Adipose tissue (tissue), 3 donors: ENCODE measurements at places on chromosomes 11 and 22. TPM values are rescaled to one million over a fixed set of nuclear protein-coding genes. Genes with fewer than 3 reads are reported as not detected.

The MS4A3 gene
- polyA plus RNA-seq: 0.07 TPM

The MFNG gene
- polyA plus RNA-seq: 5.1 TPM

The TREH gene
- polyA plus RNA-seq: 5.7 TPM

The TIMM8B gene
- polyA plus RNA-seq: 118 TPM

The SYT13 gene
- 2.5 TPM for polyA plus RNA-seq

The SMC1B gene
- 0.02 TPM for polyA plus RNA-seq

The RDX gene
- polyA plus RNA-seq: 17.7 TPM

The SLC7A4 gene
- 0.49 TPM for polyA plus RNA-seq

The MMP8 gene
- polyA plus RNA-seq: 0.31 TPM

The BACE1 gene
- 28.7 TPM for polyA plus RNA-seq

The ENTHD1 gene
- polyA plus RNA-seq: not detected

The KREMEN1 gene
- polyA plus RNA-seq: 9.4 TPM

The IFITM5 gene
- not detected for polyA plus RNA-seq

The RIMBP3C gene
- 0.01 TPM for polyA plus RNA-seq

The SYT7 gene
- polyA plus RNA-seq: 2.4 TPM

The HPX gene
- not detected for polyA plus RNA-seq

The ARHGAP8 gene
- 5.2 TPM for polyA plus RNA-seq

The CARD18 gene
- polyA plus RNA-seq: not detected

The OR4D9 gene
- not detected for polyA plus RNA-seq

The EED gene
- 9.5 TPM for polyA plus RNA-seq

The LDLRAD3 gene
- polyA plus RNA-seq: 7.0 TPM

The DENND6B gene
- 2.0 TPM for polyA plus RNA-seq

The OR4D5 gene
- polyA plus RNA-seq: not detected

The OR51B4 gene
- not detected for polyA plus RNA-seq

The KRTAP5-9 gene
- polyA plus RNA-seq: not detected

The NRXN2 gene
- 2.7 TPM for polyA plus RNA-seq

The OR10A2 gene
- not detected for polyA plus RNA-seq

The MUC2 gene
- not detected for polyA plus RNA-seq

The EP300 gene
- polyA plus RNA-seq: 16.0 TPM

The PRODH gene
- polyA plus RNA-seq: 4.9 TPM

The GPHA2 gene
- polyA plus RNA-seq: 3.6 TPM

The OR6T1 gene
- polyA plus RNA-seq: not detected

The IFITM10 gene
- polyA plus RNA-seq: 1.3 TPM

The OR8D1 gene
- not detected for polyA plus RNA-seq

The KCNJ11 gene
- 12.3 TPM for polyA plus RNA-seq

The DTX4 gene
- polyA plus RNA-seq: 41.4 TPM

The RHOD gene
- 26.5 TPM for polyA plus RNA-seq

The RAG2 gene
- polyA plus RNA-seq: not detected

The CBLIF gene
- 0.03 TPM for polyA plus RNA-seq

The SLC37A2 gene
- 0.64 TPM for polyA plus RNA-seq

The SGSM1 gene
- polyA plus RNA-seq: 0.45 TPM

The DEUP1 gene
- polyA plus RNA-seq: 0.22 TPM

The ROBO4 gene
- polyA plus RNA-seq: 41.9 TPM

The OR51B5 gene
- not detected for polyA plus RNA-seq
